ENCODE measurements at places on chromosomes 1 and 21. TPM values are rescaled to one million over a fixed set of nuclear protein-coding genes. Genes with fewer than 3 reads are reported as not detected.

Gene AGT
- total RNA-seq, result not detected

Gene BCAR3
- 0.42 TPM for total RNA-seq

Gene LYPD8
- not detected for total RNA-seq

Gene LCE6A
- not detected for total RNA-seq

Gene OR2T2
- not detected for total RNA-seq

Gene TMCO1
- total RNA-seq, result 50.7 TPM

Gene POLR3GL
- total RNA-seq, result 32.0 TPM

Gene RPRD2
- 20.9 TPM for total RNA-seq

Gene ANGPTL3
- total RNA-seq, result not detected

Gene NPR1
- total RNA-seq, result 0.05 TPM

Gene ORC1
- total RNA-seq, result 46.9 TPM

Gene AK2
- total RNA-seq, result 328 TPM

DNA sequence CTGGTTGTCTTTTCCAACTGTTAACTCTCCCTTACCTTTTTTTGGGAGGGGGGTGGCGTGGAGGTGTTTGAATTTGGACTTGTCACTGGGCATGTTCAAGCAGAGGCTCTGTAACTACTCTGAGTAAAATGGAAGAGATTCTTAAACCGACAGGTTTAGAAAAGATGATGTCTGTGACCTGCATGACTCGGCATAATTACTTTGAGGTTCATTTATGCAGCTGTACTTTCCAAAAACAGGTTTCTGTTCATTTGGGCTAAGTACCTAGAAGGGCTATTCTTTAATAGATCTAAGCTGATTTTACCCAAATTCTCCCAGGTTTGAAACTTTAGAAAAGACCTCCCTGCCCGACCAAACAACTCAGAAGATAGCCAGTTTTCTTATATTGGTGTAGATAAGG is 80.3 kb downstream of the SLC35A3 start:
- DNase-seq, result no peak

DNA sequence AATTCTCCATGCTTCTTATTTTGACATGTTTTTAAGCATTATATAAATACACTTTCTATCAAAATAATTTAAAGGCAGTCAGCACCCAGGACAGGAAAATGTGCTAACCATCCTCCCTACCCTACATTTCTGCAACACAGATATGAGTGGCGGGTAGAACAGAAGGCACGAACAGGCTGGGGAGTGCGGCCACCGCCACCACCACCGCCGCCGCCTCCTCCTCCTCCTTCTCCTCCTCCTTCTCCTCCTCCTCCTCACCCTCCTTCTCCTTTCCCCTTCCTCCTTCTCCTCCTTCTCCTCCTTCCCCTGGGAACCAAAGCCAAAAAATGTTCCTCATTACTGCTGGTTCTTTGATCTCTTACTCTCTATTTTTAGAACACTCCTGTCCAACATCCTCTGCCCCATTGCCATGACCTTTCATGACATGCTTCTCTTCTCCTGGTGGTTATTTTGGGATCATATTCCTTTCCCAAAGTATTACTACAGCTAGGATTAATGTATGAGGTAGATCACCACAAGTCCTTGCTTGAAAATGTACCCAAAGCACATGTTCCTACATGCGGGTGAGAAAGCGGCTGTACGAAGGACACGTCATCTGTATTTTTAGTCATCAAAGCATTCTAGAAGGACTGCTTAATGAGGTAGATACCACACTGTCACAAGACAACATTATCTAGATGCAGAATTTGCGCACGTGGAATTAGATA is 24.5 kb upstream of the CCN1 start:
- no peak for DNase-seq

DNA sequence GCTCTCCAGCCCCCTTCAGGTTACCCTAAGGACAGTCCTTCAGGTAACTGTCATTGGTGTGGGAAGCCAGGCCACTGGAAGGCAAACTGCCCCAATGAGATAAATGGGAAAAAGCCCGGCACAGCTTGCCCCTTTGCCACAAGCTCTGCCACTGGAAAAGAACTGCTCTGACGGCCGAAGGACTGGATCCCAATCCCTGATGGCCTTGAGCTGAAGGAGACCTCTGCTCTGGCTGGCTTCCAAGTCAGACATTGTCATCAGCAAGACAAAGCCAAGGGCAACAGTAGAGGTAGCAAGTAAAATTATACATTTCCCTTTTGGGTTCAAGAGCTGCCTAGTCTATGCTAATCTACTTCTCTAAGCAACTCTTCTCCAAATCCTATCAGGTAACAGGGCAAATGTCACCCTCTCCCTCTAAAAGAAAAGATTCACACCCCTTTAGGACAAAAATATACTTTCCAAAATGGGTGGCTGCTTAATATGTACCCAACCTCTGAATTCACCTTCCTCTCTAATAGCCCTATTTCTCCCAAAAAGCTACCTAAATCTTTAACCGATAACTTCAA is 145.8 kb downstream of the ADSS2 start:
- DNase-seq, result no peak

DNA sequence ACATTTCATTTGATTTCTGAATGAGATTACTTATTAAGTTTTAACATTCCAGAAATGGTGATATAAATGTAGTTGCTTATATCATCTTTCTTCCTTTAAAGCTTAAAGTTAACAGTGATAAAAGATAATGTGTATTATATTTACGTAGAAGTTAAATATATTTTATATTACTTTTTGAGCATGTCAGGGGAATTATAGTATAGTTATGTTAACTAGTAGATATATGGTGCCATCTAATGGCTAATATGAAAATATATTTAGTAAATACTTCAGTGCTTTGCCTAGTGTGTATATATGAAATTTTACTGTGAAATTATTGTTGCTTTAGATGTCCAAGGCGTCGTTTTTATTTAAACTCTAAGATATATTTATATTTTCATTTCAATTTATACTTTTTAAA is 51.5 kb downstream of the SYT14 start:
- no peak for DNase-seq

DNA sequence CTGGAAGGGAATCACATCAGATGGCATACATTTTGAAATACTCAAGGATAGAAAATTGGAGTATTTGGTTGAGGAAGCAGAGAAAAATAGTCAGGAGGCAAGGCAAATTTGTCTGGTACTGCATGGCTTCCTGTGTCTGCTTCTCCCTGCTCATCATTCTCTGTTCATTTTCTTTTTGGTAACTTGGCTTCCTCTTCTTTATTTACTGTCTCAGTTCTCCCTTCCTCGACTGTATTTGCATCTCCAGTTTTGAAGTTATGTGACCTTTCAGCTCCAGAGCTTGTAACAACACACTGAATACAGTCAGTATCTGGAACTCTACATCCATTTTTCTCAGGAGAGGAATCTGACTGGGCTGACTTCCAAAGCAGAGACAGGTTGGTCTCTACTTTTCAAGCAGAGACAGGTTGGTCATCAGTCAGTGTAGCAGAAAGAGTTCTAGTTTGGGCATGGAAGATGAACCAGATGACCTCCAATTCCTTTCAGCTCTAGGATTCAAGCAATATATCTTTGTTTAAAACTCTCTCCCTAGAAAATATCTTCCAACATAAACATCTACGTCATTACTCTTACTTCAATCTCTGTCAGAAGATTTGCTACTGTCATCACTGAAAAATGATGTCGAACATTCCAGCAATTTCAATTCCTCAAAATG is 571.2 kb downstream of the ADGRL2 start:
- no peak for DNase-seq

GRCh38 chr1:89085781-89086180 is 20.8 kb upstream of the GBP1 start:
- peak; percentile 70 for DNase-seq

DNA sequence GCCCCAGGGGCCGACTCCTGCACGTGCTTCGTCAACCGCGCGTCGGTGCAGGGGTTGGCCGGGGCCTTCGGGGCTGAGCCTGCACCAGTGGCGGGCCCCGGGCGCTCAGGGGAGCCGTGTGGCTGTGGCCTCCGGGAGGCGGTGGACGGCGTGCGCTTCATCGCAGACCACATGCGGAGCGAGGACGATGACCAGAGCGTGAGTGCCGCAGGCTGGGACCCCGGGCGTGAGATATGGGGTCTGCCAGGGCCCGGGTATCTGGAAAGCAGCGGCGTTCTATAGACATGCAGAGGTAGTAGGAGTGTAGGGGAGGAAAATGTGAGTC is 4.3 kb downstream of the CHRNB2 start:
- no peak for DNase-seq

DNA sequence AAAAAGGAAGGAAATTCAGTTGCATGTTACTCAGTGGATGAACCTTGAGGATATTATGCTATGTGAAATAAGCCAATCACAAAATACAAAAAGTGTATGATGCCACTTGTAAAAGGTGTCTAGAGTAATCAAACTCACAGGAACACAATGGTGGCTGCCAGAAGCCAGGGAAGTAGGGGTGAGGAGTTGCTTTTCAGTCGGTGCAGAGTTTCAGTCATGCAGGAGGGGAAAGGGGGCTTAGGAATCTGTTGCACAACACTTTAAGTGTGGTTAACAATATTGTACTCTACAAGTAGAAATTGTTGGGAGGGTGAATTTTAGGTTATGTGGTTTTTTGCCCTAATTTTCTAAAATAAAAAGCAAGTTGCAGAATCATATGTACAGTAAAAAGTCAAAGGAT is 184.2 kb upstream of the RAB4A start:
- no peak for DNase-seq

- DNase-seq, result no peak
Measured at GRCh38 chr1:235575597-235575996, 71.3 kb upstream of the B3GALNT2 start.

- DNase-seq, result no peak
Measured at GRCh38 chr1:52877554-52877953, 35.0 kb downstream of the ZYG11A start.

- no peak for DNase-seq
Measured at GRCh38 chr1:1299686-1300351, 7.9 kb downstream of the ACAP3 start.

DNA sequence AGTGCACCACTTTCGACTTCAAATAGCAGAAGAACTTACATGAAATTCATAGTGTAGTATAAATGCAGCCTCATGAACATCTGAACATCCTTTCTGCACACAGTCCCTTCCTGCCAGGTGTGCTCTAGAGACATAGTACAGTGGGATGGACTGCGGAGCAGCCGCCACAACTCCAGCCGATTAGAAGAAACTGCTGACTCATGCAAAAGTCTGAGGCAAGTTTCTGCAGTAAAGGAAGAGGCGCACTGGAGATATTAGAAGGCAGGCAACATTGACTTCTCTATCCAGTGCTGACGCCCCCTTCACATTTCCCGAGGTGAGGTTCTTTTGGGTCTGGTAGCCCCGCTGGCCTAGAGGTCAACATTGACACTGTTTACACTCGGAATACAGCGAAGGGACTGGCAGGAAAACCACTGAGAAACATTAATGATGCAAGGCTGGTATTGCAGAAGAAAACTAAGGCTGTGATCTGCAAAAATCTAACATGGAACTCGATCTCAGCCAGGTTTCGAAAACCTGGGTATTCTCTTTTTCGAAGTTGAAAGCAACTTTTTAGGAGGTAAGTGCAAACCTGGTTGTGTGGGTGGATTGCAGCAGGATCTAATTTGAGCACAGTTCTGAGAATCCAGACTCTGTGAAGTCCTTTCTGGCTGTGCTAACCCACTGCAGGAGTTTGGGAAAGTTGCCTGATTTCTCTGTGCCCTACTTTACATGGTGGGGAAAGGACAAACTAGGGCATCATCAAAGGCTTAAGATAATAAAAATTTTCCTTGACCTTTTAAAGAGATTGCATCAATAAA is 90.7 kb downstream of the CDC7 start:
- peak; percentile 18 for DNase-seq

DNA sequence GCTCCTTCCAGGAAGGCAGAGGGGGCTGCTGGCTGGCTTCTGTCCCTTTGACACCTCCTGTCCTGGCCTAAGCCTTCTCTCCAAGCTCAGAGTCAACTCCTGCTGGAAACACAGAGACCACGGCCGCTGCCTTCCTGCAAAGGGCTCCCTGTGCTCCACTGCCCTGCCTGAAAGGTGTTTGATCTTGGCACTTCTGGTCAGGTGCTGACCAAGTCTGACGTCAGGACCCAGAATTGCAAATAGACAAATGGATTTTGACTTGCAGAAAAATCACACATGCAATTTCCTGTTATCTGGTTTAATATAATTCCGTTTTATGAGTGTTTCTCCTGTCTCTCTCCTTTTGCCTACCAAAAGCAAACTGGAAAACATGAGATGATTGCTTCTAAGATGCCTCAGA is 86.5 kb upstream of the HMGB4 start:
- DNase-seq, result no peak

DNA sequence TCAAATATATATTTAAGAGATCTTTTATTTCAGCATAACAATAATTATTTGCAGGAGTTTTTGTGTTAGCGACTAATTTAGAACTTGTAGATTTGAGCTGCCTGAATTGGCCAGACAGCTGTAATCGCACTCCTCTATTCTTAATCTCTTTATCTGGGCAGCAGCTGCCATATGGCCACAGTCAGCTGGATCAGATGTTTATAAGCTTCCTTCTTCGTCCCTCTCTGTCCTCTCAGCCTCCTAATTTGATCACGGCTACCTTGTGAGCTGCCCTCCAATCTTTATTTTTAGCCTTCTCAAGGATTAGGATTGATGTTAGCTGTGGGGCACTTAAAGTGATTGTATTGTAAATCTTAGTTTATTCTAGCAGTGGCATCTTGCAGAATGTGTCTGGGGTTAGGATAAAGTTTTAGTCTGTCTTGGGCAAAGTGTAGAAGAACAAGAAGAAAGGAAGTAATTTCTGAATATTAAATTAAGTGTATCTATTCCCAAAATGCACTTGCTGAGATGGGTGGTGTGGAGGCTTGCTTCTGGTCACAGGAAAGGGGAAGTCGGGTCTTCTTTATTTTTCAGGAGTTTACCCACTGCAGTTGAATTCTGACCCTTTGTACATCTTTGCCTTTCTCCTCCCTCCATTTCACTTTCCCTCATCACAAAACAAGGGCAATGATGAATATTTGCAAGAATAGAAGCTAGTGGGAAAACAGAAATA is 1.1 kb downstream of the ZBTB18 start:
- DNase-seq, result no peak

GRCh38 chr1:51639694-51640093 is 22.8 kb downstream of the OSBPL9 start:
- DNase-seq, result no peak

GRCh38 chr1:44919400-44919799 is 67.0 kb downstream of the EIF2B3 start:
- no peak for DNase-seq

All from activated naive CD4-positive, alpha-beta T cell treated with anti-CD3 and anti-CD28 coated beads for 36 hours (primary cell).